Motor neuron (in vitro differentiated cells): ENCODE measurements at places on chromosomes 5 and 9. TPM values are rescaled to one million over a fixed set of nuclear protein-coding genes. Genes with fewer than 3 reads are reported as not detected.

HMCN2 gene
- total RNA-seq = 0.54 and 2.1 TPM in 2 replicates

PCDHGA2 gene
- 1.0 and 1.5 TPM in 2 replicates for total RNA-seq

PTGER4 gene
- total RNA-seq = 21.2 and 28.4 TPM in 2 replicates

CYLC2 gene
- total RNA-seq = not detected in 2 replicates

TTC23L gene
- 13.5 and 17.1 TPM in 2 replicates for total RNA-seq

FAM200C gene
- 19.4 and 19.7 TPM in 2 replicates for total RNA-seq

DNA sequence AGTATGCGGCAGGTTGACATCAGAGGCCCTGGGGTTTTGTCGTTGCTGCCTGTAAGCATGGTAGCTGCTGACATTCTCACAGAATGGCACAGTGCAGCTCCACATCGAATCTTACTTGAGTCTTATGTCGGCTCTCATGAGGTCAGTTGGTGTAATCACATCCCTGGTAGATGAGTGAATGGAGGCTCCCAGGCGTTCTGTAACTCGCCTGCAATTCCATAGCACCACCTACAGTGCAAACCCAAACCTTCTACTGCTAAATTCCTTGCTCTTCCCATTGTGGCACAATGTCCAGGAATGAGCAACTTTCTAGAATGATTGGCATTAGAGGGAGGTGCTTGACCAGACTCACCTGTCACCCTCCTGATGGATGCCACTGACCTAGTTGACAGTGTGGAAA is 578.4 kb downstream of the CCDC171 start:
- ATAC-seq = peak; percentile 57

GRCh38 chr5:153632748-153633290 is 142.3 kb downstream of the GRIA1 start:
- ATAC-seq = no peak

- ATAC-seq = no peak
These were observed 478.1 kb upstream of the CDH9 start for GRCh38 chr5:27516437-27516836.

DNA sequence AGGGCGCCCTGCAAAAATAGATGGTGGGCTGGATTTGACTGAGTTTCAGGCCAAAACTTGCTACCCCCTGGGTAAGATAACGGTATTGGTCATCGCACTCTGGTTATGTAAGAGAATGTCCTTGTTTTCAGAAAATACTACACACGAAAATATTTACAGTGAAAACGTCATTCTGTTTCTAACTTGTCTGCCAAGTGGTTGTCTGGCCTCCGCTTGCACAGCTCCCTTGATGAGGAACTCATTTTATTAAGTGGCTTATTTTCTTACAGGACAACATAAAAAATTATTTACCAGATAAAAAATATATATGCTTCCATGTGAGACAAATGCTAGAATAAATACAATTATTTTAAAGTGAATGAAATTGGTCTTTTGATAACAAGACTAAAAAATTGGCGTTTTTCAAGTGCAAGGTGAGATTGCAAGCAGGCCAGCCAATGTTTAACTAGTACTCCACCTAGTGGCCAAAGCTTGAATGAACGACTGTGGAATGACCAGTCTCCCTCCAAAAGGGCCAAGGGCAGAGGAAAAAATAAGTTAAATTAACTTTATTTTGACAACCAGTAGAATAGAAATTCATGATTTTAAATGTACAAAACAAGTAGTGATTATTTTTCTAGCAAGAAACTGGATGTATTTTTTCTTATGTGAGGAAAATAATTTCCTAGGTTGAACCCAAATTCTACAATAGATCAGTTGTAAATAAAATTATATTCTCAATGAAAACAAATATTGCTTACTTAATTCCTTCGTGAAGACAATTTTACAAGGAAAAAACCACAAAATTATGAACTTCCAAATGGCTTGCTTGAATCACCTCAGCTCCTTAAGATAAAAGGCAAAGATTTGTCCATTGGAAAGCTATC is 93.2 kb downstream of the ZFAND5 start:
- peak; percentile 37 for ATAC-seq

GRCh38 chr9:134153450-134153849 is 10.9 kb downstream of the RNU6ATAC start:
- no peak for ATAC-seq

- ATAC-seq = no peak
These were observed 53.7 kb upstream of the DMRT3 start for GRCh38 chr9:922731-923130.

DNA sequence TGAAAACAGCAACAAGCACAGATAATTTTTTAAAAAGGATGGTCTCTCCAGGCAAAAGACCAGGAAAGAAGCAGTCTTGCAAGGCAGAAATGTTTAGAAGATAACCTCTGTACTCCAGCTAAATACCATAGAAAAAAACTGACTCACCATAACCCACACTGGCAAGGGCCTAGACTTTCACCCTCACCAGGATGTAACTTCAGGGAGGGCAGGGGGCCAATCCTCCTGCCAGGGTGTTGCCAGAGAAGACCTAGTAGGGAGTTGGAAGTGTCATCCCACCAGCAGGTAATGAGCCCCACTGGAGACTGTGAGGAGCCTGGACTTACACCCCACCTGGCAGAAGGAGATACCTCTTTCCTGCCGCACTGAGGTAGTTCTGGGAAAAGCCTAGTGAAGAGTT is 97.6 kb downstream of the PRELID2 start:
- ATAC-seq = no peak

GRCh38 chr9:87370049-87370685 is 127.5 kb upstream of the DAPK1 start:
- ATAC-seq = no peak

DNA sequence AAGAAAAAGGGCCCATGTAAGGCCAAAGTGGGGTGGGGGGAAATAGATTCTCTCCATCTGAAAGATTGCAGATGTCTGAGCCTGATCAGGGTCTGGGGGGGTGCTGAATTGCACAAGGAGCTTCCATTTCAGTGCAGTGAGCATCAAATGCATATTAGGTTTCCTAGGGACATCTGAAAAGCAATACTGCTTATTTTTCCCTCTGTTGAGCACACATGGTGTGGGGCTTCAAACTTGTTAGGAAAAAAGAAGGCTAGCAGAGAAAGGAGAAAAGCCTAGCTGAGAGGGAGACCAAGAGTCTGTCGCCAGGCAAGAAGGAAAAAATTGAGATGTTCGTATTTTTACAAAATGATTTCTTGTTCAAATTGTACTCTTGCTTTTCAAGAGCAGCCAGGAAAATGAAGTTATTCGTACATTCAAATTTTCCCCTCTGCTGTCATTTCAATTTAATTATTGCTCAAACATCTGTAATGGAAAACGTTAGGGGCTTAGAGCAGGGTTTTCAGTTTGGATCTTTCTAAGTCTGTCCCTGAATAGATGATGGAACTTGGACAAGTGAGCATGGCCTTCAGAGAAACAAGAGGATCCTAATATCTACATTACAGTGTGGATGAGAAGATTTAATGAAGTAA is 191.9 kb upstream of the GAS1 start:
- no peak for ATAC-seq

DNA sequence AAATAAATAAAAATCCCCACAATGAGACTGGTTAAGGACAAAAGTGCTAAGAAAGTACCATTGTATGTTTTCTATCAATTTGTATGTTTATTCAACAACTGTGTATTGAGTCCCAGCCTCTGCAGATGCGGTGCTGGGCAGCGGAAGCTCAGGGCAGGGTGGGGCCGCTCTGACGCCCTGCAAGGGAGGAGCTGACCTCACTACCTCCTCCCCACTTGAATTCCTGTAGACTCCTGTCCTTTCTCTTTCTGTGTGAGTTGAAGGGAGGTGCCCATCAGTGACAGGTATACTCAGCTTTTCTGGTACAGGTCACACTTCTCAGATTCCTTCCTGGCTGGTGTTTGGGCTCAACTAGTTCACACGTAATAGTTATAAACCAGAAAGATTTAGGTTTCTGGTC is 27.0 kb downstream of the ANGPTL2 start:
- no peak for ATAC-seq

DNA sequence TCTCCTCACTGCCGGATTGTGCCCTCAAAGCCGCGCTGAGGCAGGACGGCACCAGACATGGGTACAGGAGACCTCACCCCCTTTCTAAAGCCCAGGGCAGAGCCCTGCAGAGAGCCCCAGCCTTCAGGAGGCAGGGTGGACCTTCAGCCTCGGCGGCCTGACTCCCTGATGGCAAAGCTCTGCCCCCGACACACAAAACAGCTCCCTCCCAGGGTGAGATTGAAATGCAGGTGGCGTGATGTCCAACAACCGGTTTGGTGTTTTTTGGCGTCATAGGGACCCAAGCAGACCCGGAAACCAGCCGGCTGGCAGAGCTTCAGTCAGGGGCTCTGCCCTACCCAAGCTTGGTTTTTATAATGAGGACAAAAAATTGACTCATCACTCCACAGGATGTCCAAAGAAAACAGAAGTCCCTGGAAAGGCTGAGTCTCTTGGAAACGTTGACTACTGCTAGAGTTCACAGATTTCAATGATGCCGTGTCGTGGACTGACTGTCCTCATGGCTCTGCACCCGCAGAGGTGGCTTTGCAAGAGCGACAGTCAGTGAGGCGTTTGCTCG is 275.2 kb upstream of the IRX1 start:
- no peak for ATAC-seq

DNA sequence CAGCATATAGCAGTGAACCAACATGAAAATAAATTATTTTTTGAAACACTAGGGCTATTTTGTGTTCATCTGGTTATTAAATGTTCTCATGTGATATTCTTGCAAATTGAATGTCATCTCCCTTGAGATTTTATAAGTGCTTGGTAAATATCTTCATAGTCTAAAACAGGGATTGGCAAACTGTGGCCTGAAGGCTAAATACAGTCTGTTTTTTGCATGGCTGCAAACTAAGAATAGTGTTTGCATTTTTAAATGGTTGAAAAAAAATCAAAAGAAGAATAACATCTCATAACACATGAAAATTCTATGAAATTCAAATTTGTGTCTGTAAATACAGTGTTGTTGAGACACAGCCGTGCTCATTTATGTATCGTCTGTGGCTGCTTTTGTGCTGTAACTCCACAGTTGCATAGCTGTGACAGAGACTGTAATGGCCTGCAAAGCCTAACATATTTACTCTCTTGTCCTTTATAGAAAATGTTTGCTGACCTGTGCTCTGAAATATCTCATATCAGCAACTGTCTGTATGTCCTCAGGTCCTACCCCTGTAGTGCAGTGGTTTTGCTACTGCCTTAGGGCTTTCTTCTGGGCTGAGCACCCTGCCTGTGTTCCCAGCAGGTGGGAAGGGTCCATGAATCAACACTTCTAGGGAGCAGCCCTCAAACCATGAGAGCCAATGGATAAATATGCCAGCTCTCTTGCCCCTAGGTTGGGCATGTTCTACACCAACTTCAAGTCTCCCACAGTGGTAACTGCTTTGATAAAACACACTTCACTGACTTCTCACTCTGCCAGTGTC is 41.7 kb upstream of the ARRDC3 start:
- no peak for ATAC-seq

DNA sequence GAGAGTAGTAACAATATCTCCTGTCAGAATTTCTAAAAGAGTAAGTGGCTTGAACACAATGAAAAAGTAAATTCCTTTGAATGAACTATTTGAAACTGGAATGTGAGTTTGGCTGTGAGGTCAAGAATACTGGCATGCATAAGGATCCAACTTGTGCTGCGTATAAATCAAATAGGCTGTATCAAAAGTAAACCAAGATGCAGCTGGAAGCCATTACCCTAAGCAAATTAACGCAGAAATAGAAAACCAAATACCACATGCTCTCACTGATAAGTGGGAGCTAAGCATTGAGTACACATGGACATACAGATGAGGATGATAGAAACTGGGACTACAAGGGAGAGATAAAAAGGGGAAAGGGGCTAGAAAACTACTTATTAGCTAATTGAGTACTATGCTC is 24.0 kb upstream of the SRFBP1 start:
- ATAC-seq = no peak

DNA sequence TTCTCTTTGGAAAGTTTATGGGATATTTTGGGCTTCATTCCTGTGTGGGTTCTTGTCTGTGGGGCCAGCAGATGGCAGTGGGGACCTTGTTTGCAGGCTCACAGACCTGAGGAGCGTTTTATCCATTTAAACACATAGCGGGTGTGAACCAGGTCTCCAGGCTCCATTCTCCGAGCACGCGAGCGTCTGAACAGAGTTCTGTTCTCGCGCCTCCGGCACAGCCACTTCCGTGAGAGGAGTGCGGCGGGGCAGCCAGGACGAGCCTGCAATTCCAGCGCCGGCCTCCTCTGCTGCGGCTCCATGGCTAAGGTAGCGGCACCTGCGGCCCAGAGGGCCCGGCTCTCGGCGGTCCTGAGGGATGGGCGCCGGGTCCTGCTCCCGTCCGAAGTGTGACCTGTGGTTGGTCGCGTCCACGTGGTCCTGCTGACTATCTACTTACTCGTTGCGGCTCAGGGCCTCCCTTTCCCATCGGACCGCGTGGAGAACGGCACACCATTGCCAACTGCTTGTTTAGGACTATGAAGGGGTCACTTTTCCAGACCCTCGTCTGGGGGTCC is 7.3 kb downstream of the NRARP start:
- ATAC-seq = no peak

- ATAC-seq = no peak
These were observed 107.8 kb downstream of the NR6A1 start for GRCh38 chr9:124663046-124663961.

GRCh38 chr9:86707932-86708510 is 239.3 kb downstream of the GAS1 start:
- ATAC-seq = no peak

DNA sequence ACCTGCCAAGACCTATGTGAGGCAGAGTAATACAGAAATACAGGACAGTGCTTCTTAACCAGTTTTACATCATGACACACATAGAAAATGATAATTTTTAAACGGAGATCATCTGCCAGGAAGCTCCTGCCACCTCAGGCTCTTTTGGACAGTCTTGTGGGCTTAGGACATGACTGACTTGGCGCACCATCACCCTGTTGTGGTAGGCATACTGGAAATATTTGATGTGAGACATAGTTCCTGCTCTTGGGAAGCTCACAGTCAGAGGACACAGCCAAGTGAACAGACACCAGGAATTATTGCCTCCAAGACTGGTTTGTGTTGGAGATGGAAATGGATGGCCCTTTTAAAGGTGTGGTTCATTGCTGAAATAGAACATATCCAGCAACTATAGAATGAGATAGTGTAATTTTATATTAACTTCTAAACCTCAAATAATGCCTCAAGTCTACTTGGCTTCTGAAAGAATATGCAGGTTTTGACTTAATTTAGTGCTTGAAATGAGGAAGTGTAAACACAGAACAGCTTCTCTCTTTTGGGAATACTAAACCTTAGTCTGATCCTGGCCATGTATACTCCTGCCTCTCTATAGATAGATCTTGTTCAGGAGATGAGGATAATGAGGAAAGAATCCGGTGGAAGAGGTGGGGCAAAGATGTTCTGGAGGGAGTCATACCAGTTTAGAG is 19.7 kb downstream of the CPEB4 start:
- ATAC-seq = no peak

- ATAC-seq = no peak
These were observed 77.7 kb downstream of the PLCXD3 start for GRCh38 chr5:41432481-41433253.
